Diencephalon (tissue), 1 donor: ENCODE measurements at places on chromosomes 6 and 20. TPM values are rescaled to one million over a fixed set of nuclear protein-coding genes. Genes with fewer than 3 reads are reported as not detected.

SNPH gene
- 34.4 TPM for total RNA-seq

KCNK15 gene
- total RNA-seq, result not detected

SYCP2L gene
- 6.9 TPM for total RNA-seq

SLA2 gene
- total RNA-seq, result not detected

CTNNBL1 gene
- 25.6 TPM for total RNA-seq

PRR18 gene
- total RNA-seq, result 2.5 TPM

PTPRK gene
- 61.6 TPM for total RNA-seq

NFATC2 gene
- total RNA-seq, result 0.69 TPM

ARHGAP40 gene
- total RNA-seq, result not detected
